Stimulated activated CD4-positive, alpha-beta T cell treated with anti-CD3 and anti-CD28 coated beads, Interleukin-1b, Interleukin-23, amount 100 ng/mL, for 1 hour (primary cell): ENCODE measurements at places on chromosomes 12 and 14.

DNA sequence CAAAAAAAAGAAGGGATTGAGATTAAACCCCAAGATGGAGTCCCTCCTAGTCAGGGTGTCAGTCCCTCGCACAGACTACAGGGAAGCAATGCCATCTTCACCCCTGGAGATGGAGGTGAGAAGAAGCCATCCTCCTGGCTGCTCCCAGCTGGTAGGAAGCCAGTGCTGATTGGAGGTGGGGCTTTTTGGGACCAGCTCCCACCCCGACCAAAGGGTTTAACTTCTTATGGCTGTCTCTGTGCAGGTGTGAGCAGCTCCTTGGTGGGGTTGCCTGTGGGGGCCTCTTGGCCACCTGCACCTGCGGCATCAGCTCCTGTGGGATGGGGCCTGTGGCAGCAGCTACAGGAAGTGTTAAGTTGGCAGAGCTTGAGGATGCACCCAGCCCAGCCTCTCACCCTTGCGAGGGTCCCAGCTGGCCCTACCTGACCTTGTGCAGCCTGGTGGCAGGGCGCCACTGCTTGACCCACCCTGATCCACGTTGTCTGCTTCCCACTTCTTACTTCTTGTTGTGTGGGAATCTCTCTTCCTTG lies 3.8 kb upstream of the KRT86 start:
- DNase-seq: no peak

DNA sequence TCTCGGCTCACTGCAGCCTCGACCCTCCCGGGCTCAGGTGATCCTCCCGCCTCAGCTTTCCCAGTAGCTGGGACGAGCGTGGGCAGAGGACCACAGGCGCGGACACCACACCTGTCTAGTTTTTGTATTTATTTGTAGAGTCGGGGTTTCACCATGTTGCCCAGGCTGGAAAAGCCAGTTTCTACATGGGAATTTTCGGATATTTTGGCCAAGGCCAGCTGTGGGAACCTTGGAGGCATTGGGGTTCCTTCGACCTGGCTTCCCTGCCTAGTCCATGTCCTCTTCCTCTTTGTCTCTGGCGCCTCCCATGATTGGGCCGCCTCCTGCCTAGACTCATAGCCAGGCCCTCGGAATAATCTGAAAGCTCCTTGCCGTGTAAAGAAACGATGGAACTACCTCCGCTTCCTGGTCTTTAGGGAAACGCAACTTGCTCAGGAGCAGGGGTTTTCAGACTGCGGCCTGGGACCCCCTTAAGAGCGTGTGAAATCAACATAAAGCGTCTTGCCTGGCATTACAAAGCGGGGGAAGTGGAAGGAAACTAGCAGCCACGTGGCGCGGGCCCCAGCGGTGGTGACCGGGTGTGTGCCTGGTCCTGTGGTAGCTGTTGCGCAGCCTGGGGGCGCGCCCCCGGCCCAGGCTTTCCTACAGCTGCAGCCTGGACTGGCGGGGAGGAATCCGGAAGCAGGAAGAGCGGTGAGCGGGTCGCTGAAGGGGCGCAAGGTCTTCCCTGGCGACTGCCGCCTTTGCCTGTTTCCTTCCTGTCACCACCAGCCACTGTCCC lies 1.4 kb upstream of the HSP90AA1 start:
- peak; percentile 39 for DNase-seq

GRCh38 chr12:122406701-122407164 lies 15.7 kb downstream of the CLIP1 start:
- DNase-seq: no peak

GRCh38 chr12:19867151-19867550 lies 427.9 kb downstream of the AEBP2 start:
- no peak for DNase-seq

DNA sequence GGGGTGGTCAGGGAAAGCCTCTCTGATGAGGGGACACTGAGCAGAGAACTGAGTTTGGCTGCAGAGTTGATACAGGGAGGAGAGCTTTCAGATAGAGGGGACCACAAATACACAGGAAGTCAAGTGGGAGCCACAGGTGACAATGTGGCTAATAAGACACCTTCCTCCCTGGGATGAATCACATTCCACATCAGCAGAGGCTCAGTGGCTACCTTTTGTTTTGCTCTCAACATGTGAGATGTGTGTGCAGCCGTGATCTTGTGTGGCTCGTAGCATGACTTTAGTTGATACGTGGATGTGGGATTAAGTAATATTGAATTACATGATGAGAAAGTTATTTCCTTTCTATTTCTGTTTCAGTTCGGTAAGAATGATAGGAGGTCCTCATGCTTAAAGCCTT lies 7.5 kb downstream of the CRADD start:
- no peak for DNase-seq

GRCh38 chr14:28751467-28752058 lies 15.0 kb upstream of the FOXG1 start:
- no peak for DNase-seq

- DNase-seq: no peak
These were observed 40.8 kb upstream of the EPS8 start for GRCh38 chr12:15829949-15830348.

DNA sequence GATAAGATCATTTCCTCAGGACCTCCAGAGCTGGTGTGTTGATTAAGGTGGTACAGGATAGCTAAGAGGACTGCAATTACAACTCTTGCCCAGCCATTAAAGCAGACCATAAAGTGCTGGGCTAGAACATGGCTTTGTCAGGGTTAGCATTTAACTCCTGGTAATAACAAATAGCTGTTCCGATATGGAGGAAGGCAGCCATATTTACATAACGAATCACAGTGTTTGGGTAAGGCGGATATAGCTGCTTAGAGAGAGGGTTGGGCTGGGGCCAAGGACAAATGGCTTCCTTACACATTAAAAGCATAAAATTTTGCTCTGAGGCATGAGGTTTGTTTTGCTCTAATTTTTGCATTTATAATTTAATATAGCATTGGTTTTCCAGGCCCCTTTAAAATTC lies 297.7 kb upstream of the DDHD1 start:
- no peak for DNase-seq

DNA sequence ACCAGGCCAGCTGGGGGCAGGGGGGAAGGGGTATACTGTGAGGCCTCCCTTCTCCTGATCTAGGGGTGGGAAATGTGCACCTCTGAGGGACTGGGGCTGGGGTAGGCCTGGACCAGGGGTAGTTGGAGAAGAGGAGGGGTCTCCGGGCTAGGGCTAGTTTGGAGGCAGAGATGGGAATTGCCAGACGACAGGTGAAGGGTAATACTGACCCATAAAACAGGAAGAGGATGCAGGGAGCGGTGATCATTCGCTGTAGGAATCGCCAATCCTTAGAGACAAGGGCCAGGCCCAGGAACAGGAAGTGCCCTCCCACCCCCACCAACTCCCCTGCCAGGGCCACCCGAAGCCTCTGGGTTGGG lies 4.4 kb downstream of the SLC22A17 start:
- no peak for DNase-seq

DNA sequence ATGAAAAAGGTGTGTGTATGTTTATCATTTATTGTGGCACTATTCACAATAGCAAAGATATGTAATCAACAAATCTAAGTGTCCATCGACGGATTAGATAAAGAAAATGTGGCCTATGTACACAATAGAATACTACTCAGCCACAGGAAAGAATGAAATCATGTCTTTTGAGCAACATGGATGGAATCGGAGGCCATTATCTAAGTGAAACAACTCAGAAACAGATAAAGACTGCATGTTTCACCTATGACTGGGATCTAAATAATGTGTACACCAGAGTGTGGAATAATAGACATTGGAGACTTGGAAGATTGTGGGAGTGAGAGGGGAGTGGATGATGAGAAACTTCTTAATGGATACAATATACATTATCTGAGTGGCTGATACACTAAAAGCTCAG lies 44.0 kb downstream of the CCER1 start:
- no peak for DNase-seq
